ENCODE measurements at places on chromosomes 12 and 14. TPM values are rescaled to one million over a fixed set of nuclear protein-coding genes. Genes with fewer than 3 reads are reported as not detected.

Gene DIO2
- total RNA-seq, result 0.13 TPM

Gene HCAR3
- total RNA-seq, result not detected

Gene CMKLR1
- 0.07 TPM for total RNA-seq

Gene OR4M1
- total RNA-seq, result not detected

Gene MUCL1
- not detected for total RNA-seq

Gene CD163
- total RNA-seq, result not detected

Gene SYT10
- not detected for total RNA-seq

Gene RD3L
- total RNA-seq, result not detected

Gene OR6C2
- total RNA-seq, result not detected

Gene ANKS1B
- 1.1 TPM for total RNA-seq

Gene SLC17A8
- not detected for total RNA-seq

Gene IL31
- not detected for total RNA-seq

Gene GPRC5A
- 48.8 TPM for total RNA-seq

Gene C1R
- total RNA-seq, result 1.7 TPM

Gene OR4Q3
- total RNA-seq, result not detected

Gene SOAT2
- not detected for total RNA-seq

Gene DHRS2
- 1.5 TPM for total RNA-seq

Gene RIPK3
- total RNA-seq, result 2.1 TPM

Gene BATF
- total RNA-seq, result 1.7 TPM
